ENCODE measurements at places on chromosomes 2 and 18. TPM values are rescaled to one million over a fixed set of nuclear protein-coding genes. Genes with fewer than 3 reads are reported as not detected.

CNTNAP5 gene
- not detected for total RNA-seq

SCN7A gene
- 23.6 TPM for total RNA-seq

ADCYAP1 gene
- total RNA-seq = not detected

VWC2L gene
- total RNA-seq = not detected

FOXI3 gene
- not detected for total RNA-seq

PTPN4 gene
- total RNA-seq = 22.3 TPM

GALNT5 gene
- 32.4 TPM for total RNA-seq

LGALSL gene
- total RNA-seq = 3.1 TPM

SETBP1 gene
- total RNA-seq = 4.9 TPM

IWS1 gene
- 34.7 TPM for total RNA-seq

POMC gene
- 0.66 TPM for total RNA-seq

GPC1 gene
- total RNA-seq = 218 TPM

Data from fibroblast of lung (primary cell).